BJ (cell line): ENCODE measurements at places on chromosomes 7 and 10.

GRCh38 chr10:86244297-86245014 is 122.1 kb downstream of the GRID1 start:
- no peak for DNase-seq

DNA sequence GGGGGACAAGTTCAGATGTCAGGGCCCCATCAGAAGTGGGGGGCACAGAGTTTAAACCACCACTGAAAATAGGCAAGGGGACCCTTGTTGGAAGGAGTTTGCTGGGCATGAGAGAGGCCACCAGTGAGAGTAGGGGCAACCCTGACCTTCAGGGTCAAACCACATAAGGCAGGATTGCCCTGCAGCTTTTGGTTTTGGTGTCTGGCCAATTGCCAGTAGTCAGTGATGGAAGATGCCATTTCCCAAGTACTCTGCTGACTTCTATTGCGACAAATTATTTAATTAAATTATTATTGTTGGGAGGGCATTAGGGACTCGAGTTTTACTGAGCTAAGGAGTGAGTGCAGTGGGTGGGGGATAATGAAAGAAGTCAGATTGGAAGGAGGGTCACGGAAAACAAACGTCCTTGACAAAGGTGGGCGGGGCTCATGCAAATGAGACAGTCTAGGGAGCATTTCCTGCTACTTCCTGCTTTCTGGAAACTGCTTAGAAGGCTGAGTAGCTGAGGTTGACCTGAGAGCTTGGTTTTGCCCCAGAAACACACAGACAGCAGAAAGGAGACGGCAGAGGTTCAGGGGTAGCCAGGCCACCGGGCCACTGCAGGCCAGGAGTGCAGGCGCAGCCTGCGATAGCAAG is 74.2 kb upstream of the ANLN start:
- no peak for DNase-seq

- DNase-seq, result no peak
Observed at GRCh38 chr7:2104107-2104710, 128.5 kb downstream of the MAD1L1 start.

- DNase-seq, result peak; percentile 47
Observed at GRCh38 chr10:75283671-75284470, 48.1 kb upstream of the COMTD1 start.

DNA sequence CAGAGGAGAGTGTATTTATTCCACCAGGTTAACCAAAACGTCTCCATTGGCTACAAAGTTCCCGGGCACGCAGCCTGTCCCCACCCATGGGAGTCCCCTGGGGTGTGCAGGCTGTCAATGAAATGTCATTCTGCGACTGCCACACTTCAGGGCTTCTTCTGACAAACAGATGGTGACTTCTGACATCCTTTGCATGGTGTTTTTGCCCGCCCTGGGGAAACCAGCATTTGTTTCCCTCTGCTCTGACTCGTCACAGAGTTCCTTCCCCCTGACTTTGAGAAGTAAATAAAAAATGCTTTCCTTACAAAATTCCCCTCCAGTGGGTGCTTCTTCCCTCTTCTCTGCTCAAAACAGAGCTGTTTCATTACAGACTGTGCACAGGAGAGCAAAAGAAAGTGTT is 38.2 kb downstream of the TNS3 start:
- DNase-seq, result no peak

DNA sequence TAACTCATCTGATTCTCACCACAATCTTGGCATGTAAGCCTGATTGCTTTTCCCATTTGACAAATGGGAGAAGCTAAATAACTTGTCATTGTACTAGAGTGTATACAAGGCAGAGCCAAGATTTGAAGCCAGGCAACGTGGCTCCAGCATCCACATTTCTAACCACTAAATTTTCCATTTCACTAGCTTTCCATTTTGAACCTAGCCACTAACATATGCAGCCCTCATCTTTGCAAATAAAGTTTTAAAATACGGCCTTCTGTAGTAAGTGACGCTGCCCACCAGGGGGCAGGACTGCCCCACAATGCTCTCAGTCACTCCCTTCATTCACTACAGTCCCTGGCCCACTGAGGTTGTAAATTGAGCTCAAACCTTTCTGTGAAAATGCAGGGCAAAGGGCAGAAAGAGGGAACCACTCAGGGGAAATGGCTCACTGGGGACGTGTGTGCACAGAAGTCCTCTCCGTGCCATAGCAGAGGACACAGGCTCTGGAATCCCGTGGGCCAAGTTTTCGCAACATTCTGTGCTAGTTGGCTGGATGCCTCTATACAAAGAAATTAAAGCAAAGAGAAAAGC is 315.7 kb downstream of the TNS3 start:
- peak; percentile 10 for DNase-seq
